Activated CD4-positive, alpha-beta T cell treated with anti-CD3 and anti-CD28 coated beads, Interleukin-2, amount 10 ng/mL, durations not matched to agents 7 days and 5 days (primary cell): ENCODE measurements at places on chromosomes 12 and 14. TPM values are rescaled to one million over a fixed set of nuclear protein-coding genes. Genes with fewer than 3 reads are reported as not detected.
A peak's percentile ranks its signal among the peaks of the same experiment; 100 is the strongest.

DNA sequence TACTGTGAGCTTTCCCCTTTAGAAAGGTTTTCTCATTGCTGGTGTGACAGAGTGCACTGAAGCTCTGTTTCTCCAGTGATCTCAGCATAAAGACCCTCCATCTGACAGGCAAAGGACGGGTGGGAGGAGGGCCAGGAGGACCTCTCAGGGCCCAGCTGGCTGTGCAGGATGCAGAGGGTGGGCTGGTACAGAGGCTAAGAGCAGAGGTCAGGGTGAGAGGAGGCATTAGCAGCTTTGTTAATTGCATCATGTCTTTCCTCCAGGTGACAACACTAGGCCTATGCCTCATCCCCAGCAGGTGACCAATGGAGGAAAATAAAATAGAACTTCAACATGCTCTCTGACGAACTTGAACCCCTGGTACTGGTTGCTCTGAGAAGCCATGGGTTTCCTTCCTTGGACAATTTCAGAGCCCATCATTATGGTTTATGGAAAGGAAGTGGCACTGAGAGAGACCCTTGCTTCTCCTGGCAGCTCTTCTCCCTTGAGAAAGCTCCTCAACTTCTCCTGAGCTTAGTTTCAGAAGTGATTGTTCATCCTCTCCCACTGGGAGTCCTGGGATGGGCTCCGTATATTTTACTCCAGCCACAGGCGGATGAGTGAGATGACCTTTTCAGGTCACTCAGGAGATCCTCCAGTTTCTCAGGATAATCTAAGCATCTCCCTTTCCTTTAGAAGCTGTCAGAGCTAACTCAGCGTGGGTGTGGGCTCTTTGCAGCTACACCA lies 45.8 kb upstream of the ATP23 start:
- DNase-seq = no peak

- DNase-seq = no peak
Observed at GRCh38 chr14:22296088-22296487, 292.9 kb downstream of the DAD1 start.

- DNase-seq = no peak
Observed at GRCh38 chr12:110537605-110538409, 35.7 kb downstream of the RAD9B start.

GRCh38 chr14:104989236-104989950 lies 3.8 kb downstream of the CLBA1 start:
- no peak for DNase-seq

DNA sequence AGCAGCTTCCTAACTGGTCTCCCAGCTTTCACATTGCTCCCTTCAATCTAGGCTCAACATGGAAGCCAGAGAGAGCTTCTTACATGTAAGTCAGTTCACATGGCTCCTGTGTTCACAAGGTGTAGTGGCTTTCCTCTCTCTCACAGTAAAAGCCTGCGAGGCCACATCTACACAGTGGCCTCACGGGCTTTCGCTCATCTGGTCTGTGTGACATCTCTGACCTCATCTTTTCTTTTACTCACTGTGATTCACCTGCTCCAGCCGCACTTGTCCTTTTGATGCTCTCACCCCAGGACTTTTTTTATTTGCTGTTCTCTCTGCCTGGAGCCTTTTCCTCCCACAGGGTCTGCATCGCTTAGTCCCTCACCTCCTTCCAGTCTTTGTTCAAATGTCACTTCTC lies 122.1 kb downstream of the SLC5A8 start:
- no peak for DNase-seq

DNA sequence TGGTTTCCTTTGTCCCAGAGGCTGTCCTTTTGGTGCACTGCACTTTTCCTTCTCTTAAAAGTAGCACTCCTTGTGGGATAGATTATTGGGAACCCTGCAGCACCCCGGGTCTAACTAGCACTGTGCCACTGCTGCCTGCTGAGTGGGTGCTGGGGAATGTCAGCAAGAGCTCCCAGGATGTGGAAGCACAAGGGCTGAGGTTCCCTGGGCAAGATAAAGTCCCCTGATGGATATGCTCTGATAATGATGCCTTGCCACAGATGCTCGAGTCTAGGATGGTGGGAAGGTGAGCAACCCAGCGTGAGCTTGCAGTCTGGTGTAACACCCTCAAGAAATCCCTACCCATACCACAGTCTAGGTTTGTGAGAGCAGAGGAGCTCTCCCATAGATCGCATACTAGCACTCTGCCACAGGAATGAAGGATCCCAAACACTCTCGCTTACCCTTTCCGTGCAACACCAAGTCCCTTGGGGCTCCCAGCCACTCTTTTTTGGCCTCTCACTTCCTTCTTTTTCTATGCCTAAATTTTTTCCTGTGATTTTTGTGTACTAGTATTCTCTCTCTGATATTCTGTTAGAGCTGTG lies 32.6 kb downstream of the USP15 start:
- DNase-seq = no peak

DNA sequence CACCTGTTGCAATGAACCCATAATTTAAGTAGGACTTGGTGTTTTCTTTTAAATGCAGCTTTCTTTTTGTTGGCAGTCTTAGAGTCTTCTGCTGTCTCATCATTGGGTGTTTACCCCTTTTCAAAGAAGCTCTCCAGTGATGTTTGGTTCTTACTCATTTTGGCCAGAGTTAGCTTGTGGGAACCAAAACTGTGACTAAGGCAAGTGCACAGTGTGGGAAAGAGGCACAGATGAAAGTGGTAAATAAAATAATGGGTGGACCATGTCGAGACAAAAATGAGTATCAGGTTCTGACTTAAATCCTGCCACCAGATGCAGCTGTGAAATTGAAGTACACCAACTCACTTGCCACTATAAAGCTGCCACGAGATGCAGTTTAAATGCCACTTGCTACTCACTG lies 615.4 kb upstream of the MIS18BP1 start:
- DNase-seq = no peak

DNA sequence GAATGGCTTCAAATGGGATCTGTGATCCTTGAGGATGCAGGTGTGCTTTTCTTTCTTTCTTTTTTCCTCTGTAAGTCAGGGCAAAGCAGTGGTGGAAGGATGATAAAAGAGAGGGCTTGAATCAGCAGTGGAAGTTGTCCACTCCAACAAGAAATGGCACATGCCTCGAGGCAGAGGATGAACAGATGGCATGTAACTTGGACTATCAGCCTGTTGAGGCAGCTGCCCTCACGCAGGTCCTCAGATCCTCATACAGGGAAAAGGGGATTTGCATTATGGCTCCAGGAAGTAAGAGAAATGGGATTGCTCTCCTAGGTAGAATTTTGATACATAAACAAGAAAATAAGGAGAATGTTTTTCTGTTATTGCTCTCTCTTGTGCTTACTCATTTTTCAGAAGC lies 368.0 kb downstream of the FUT8 start:
- no peak for DNase-seq

- no peak for DNase-seq
Observed at GRCh38 chr14:54440037-54440436, 1.1 kb downstream of the CNIH1 start.

GRCh38 chr14:34620115-34620514 lies 9.8 kb downstream of the SNX6 start:
- DNase-seq = no peak

- no peak for DNase-seq
Observed at GRCh38 chr12:28025821-28026505, 53.4 kb upstream of the PTHLH start.

- DNase-seq = no peak
Observed at GRCh38 chr14:43116341-43116740, 1390.7 kb downstream of the FSCB start.

- DNase-seq = no peak
Observed at GRCh38 chr12:109592905-109593272, 19.3 kb downstream of the MVK start.

GRCh38 chr12:88108021-88108420 lies 33.9 kb downstream of the CEP290 start:
- DNase-seq = no peak

GRCh38 chr14:103628684-103629502 lies at the start of gene KLC1:
Gene KLC1, plus strand, starts transcription at chr14:103629211. Its CDS starts 25,354 bp downstream, at chr14:103654565.
- DNase-seq = peak; percentile 83

GRCh38 chr14:88209273-88209672 lies 113.8 kb downstream of the KCNK10 start:
- no peak for DNase-seq

DNA sequence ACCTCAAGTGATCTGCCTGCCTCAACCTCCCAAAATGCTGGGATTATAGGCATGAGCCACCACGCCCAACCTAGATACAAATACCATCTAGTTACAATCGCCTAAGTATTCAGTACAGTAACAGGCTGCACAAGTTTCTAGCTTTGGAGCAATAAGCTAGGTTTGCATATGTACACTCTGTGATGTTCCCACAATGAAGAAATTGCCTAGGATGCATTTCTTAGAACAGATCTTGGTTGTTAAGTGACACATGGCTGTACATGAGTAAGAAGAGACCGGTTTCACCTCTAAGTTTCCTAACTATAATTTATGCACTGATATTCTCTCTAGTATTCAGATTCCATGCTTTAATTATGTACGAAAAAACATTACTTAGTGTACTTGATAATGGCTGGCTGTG lies 5.4 kb upstream of the TUBA1C start:
- DNase-seq = no peak

DNA sequence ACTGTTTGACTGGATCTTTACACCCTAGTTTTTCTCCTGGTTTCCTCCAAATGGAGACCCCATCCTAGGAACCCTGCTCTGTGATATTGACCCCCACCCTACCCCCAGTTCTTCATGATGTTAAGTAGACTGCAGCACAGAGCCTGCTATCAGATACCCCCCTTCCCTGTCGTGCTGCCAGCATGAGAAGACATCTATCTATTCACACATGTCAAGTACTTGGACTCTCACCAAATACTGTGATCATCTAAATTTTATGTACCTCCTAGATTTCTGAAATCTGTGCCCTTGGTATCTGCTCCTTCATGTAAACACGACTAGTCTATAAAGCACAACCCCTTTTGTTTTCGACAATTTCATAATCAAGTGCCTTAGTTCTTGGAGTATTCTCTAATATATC lies 38.9 kb downstream of the FERMT2 start:
- no peak for DNase-seq

DNA sequence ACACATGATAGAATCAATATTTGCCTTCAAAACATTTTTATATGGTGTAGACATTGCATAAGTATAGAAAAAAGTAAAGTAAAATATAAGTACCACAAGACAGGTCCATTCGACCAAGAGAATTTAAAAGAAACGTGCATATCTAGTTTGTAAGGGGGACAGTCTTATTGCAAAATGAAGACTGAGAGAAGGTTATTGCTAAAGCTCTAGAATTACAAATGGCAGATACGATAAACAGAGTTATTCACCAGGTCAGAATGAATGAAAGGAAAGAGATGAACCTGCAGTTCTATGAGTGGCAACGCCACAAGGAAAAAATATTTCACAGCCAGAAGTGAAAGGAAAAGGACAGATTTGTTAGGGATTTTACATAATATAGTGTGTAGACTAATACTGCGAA lies 224.8 kb downstream of the PTPRO start:
- no peak for DNase-seq

DNA sequence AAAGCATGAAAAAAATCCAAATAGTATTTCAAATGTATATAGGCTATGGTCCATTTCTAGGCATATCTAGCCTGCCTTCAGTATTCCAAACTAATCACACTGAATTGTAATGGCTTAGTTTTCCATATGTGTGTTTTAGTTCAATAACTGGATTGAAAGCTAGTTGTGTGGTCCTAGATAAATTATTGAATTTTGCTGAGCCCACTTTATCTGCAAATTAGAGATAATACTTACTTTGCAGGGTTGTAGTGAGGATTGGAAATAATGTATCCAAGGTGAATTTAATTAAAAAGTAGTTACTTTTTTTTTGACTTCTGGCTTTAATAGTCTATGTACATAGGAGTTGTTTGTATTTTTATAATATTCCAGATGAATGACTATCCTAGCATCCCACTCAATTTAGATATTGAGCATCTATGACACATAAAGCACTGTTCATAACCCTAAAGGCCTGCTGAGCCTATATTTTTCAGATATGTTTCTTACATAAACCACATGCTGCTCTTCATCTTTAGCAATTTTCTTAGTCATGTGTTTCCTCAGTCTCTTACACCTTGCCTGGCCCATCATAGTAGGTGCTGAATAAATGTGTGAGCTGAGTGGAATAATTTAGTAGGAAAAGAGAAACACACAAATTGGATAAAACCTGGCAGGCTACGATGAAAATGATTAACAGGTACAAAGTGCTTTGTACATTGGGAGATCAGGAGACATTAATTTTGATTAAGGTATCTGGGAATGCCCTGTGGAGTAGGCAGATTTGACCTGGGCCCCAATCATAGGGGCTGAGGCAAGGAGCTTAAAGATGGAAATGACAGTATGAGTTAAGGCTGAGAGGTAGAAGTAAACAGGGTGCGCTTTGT lies 1.1 kb upstream of the ATP23 start:
- DNase-seq = no peak

- DNase-seq = no peak
Observed at GRCh38 chr12:127811988-127812387, 455.0 kb upstream of the TMEM132C start.

GRCh38 chr12:99711246-99711645 lies 63.7 kb downstream of the GARIN6 start:
- DNase-seq = no peak

GRCh38 chr12:128078301-128078971 lies 188.5 kb upstream of the TMEM132C start:
- no peak for DNase-seq

GRCh38 chr12:12403264-12404248 lies 46.7 kb downstream of the BORCS5 start:
- DNase-seq = no peak

DNA sequence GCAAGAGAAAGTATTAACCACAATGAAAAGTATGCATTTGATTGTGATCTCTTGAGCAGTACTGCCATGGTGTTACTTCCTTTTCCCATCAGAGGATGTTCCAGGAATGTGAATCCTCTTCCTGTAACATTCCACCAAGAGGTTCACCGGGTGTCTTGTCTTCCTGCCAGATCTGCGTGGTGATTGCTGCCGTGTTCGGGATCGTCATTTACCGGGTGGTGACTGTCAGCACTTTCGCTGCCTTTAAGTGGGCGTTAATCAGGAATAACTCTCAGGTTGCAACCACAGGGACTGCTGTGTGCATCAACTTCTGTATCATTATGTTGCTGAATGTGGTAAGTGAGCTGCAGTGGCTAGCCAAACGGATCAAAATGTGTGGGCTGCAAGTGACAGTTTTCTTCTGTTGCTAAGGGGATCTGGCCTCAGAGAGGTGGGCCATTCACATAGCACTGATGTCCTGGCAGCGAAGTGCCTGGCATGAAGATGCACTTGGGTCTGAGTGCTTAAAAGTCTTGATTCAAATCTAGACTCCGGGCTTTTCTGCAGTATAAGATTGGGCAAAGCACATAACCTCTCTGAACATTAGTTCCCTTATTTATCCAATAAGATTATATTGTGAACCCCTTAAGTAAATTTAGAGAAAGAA lies 123.4 kb downstream of the SLC5A8 start:
- DNase-seq = no peak

GRCh38 chr14:85442996-85443395 lies 86.9 kb upstream of the FLRT2 start:
- no peak for DNase-seq

- no peak for DNase-seq
Observed at GRCh38 chr14:82055515-82056115, 522.0 kb upstream of the SEL1L start.

The CYP46A1 gene
- 0.12 TPM for total RNA-seq

The DAAM1 gene
- total RNA-seq = 18.2 TPM

The ADCY4 gene
- total RNA-seq = 4.1 TPM

The DDIT3 gene
- 10.5 TPM for total RNA-seq

The EXOC3L4 gene
- total RNA-seq = not detected

The SIX4 gene
- 0.08 TPM for total RNA-seq

The ENTPD5 gene
- 13.1 TPM for total RNA-seq

The ARHGAP9 gene
- 218 TPM for total RNA-seq

The RBM23 gene
- 79.6 TPM for total RNA-seq

The KRT85 gene
- total RNA-seq = not detected

The GPR135 gene
- total RNA-seq = 1.5 TPM

The KRT75 gene
- total RNA-seq = not detected
